ENCODE measurements at places on chromosomes 6 and 20. TPM values are rescaled to one million over a fixed set of nuclear protein-coding genes. Genes with fewer than 3 reads are reported as not detected.

DNA sequence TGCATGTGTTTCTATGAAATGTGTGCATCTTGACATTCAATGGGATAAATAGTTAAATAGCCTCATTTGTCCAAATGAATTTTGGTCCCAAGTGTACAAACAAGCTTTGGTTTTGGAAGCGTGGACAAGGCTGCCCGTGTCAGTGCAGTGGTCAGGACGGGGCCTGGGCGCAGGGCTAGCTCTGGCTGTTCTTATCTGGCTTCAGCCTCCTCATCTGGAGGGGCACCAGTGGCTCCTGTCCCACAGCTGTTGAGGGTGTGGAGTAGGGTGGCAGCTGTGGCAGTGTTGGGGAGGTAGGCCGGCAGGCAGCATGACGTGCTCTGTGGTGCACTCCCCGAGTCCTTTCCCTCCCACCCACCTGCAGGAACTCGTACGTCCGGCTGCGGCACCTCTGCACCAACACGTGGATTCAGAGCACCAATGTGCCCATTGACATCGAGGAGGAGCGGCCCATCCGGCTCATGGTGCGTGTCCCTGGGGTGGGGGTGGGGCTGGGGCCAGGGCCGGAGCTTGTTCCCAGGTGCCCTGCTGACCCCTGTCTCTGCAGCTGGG is 43.5 kb downstream of the ITPR3 start:
- no peak for DNase-seq

POM121L2 gene
- total RNA-seq: 5.1 TPM

CST2 gene
- not detected for total RNA-seq

UNC5CL gene
- 3.2 TPM for total RNA-seq

DNA sequence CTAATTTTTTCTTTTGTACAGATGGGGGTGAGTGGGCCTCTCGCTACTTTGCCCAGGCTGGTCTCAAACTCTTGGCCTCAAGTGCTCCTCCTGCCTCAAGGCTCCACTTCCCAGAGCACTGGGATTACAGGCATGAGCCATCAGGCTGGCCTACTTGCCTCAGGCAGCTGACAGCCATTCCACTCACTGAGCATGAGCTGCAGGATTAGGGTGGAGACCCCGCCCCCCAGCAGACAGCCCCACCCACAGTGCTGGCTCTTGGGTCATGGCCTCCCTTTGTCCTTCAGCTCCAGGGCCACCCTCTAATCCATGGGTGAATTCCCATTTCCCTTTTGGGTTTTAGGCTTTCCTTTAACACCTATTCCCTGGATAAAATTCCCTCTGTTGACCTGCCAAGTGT is 82.1 kb downstream of the BFSP1 start:
- no peak for DNase-seq

VARS2 gene
- 45.5 TPM for total RNA-seq

ZNF391 gene
- total RNA-seq: 11.8 TPM

GRCh38 chr6:4398791-4399190 is 263.4 kb upstream of the ECI2 start:
- DNase-seq: no peak

DNA sequence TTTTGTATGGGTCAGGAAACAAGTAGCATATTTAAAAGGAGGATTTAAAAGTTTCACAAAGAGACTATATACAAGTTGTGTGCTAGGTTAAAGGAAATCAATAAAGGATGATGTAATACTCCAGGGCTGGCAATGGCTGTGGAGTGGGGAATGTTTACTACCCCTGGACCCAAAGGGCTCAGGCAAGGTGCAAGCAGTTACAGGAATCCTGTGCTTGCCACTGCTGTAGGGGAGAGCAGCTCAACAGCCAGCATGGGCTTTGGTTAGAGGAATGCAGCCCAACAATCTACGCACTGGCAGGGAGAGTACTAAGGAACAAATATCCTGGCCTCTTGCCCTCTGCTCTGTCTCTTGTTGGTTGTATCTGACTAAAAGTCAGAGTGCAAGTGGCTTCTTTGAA is 1642.2 kb downstream of the KHDRBS2 start:
- DNase-seq: no peak

DNA sequence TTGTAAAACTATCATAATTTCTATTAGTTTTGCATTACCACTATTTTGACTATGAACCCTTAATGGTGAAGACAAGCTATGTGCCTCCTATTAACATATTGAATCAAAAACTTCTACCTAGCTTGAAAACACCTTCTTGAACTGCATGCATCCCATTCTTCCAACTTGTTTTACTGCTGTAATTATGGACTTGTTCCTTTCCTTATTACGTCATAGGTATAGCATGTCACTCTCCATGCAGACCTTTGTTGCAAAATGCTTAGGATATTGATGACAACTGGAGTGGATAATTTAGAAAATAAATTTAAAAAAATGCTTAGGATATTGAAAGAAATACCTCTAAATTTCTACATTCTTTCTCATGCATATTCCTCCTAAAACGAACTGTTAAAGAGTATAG is 219.3 kb downstream of the KCNQ5 start:
- DNase-seq: no peak

DNA sequence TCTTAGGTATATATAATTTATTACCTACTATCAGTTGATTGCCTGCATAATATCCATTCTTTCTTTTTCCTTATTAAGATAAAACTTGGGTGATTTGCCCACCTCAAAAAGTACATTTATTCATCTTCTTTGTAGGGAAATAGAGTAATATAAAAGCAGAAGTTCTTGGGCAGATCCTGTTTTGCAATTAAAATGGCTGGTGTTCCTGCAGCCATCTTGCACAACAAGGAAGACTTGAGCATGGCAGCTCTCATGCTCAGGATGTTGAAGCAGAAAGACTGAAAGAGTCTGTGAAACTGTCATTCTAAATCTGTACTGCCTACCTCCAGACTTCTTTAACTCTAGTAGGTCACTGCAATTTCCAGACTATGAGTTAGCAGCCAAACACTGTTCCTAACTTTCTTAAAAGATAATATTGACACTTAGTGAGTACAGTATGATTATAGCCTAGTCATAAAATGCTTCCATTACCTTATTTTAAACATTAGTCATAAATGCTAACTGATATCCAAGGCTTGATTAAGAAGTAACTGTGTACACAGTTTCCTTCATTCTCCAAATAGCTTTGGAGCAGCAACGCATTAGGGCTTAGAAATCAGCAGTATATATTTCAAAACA is 24.6 kb upstream of the HTR1B start:
- no peak for DNase-seq

- DNase-seq: no peak
Observed at GRCh38 chr20:32189123-32189410, 18.5 kb downstream of the PLAGL2 start.

DNA sequence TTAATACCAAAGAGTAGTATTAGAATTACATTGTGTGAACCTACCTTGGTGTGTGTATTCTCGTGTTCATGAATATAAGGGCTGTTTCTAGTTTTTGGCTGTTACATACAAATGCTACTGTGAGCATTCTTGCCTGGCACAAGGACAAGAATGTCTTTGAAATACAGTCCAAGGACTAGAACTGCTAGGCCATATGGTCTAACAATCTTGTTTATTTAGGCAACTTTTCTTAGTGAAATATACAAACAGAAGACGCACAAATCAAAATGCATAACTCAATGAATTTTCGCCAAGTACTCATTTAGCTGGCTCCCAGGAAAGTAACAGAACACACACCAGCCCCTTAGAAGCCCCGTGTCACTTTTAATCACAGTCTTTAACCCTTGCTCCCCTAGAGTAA is 28.5 kb downstream of the KDM1B start:
- DNase-seq: no peak

GRCh38 chr6:157023958-157024357 is 246.8 kb downstream of the ARID1B start:
- DNase-seq: peak; percentile 33

DNA sequence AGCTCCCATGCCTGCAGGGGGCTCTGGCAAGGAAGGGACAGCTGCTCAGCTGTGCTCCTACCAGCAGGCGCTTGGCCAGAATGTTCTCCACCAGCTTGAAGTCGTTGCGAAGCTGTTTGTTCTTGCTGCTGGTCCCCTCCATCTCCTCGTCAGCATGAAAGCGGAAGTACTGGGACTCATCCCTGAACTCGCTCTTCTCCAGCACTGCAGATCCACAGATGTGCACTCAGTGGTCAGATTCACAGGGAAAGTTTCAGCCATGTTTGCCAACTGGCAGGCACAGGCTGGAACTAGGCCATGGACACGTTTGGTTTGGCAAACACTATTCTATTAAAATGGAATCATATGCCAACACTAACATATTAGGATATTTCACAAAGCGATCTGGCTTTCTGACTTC is 167.9 kb downstream of the PREX1 start:
- no peak for DNase-seq

DNA sequence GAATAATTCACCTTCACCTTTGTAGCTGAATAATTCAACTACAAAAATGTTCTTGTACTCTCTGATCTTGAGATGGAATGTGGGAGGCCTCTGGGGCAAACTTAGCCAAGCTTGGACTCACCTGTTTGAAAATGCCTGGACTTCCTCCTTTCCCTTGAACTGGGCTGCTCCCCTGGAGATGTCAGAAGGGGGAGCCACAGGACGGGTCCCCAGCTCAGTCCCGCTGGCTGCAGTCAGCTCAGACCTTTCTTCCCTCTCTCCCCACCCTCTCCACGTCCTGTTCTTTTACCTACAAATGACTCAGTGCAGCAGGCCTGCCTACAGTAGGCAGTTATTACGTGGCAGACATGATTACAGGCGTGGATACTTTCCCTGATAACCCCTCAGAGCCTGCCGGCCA is 131.5 kb upstream of the RALGAPA2 start:
- no peak for DNase-seq

EBF4 gene
- total RNA-seq: 7.4 TPM

- no peak for DNase-seq
Observed at GRCh38 chr6:111556004-111556403, 49.7 kb downstream of the TRAF3IP2 start.

TEAD3 gene
- 17.8 TPM for total RNA-seq

DNA sequence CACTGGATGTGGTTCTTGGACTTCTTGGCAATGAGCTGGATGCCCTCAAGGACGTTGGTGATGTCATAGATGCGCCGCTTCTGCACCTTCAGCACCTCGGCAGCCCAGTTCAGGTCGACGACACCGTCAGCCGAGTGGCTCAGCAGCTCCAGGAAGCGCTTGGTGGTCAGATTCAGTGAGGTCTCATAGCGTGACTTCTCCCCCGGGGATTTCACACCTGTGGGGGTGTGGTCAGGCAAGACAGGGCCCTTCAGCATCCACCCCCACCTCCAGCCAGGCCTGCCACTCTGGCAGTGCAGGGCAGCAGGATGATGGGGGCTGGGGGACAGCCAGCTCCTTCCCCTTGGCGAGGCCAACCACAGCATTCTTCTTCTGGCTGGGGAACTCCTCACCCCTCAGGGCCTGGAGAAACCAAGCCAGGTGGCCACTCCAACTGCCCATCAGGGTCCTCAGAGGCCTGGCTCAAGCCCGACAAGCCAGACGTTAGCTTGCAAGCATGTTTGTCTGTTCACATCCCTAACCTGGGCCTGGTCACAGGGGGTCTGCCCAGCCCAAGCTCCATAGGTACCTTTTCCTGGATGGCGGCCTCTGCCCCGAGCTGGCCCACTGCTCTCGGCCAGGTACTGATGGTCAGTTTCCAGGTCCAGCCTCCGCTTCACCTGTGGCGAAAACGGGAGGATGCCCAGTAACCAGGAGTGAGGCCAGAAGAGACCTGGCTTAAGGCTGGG is 5.7 kb upstream of the NECAB3 start:
- DNase-seq: no peak

PLA2G7 gene
- 0.31 TPM for total RNA-seq

DNA sequence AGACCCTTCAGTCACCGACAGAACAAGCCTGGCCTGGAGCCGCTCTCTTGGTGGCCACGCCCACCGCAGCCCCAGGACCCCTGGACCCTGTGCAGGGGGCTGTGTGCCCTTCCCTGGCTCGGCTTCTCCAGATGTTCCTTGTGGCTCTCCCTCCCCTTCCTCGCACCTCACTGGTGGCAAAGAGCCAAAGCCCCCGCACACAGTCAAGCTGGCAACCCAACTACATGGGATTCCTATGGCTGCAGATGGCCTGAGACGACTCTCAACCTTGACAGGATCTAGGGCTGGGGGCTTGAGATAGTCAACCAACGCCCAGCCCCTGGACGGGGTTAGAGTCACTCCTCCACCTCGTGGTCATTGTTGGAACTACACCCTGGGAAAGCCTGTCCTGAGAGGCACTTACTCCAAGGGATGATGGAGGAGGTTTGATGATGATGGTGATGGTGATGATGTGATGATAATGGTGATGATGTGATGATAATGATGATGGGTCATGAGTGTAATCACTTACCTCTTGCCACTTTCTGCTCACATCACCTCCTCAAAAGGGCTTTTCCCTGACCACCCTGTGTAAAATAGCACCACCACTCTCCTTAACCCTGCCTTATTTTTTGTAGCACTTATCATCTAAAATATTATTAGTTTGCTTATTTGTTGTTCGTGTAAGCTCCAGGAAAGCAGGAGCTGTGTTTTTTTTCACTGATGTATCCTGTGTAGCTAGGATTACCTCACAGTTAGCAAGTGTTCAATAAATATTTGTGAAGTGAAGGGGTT is 278.4 kb downstream of the LRFN2 start:
- peak; percentile 88 for DNase-seq

- no peak for DNase-seq
Observed at GRCh38 chr20:8254911-8255582, 123.0 kb downstream of the PLCB1 start.

DNA sequence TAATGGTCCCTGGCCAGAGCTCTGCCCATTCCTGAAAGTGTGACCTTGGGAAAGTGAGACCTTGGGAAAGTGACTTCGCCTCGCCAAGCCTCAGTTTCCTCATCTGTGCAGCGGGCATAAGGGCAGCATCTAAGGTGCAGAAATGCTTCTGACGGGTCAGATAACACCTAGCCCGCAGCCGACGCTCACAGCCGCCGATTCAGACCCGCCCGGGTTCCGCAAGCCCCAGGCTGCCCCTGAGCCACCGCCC is 486 bp downstream of the FKBP1A start:
- DNase-seq: no peak

EYA4 gene
- 11.3 TPM for total RNA-seq

GRCh38 chr20:11436113-11436905 is 481.4 kb upstream of the BTBD3 start:
- DNase-seq: no peak

DNA sequence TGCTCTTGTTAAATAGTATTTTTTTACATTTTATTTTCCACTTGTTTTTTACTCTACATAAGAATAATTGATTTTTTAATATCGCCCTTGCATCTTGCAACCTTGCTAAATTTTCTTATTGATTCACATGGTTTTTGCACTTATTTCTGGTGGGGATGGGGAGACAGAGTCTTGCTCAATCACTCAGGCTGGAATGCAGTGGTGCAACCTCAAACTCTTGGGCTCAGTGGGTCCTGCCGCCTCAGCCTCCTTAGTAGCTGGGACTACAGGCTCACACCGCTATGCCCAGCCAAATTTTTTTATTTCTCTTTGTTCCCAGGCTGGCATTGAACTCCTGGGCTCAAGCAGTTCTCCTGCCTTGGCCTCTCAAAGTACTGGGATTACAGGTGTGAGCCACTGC is 30.3 kb downstream of the LIN28B start:
- DNase-seq: no peak

DNA sequence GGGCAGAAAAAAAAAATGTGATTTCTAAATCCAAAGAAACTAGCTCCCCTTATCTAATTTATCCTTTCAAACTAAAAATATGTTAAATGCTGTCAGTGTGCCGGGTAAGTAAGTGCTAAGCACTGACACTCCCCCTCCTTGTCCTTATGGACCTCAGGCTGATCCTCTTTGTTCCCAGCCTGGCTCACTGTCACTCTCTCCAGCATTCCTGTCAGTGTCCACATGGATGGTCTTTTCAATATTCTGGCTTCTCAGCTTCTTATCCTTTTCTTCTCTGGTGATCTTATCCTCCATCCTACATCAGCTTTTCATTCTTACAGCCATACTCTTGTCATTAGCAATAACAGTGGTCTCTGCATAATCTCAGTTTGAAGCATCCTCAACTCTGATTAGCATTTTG is 55.0 kb downstream of the BCKDHB start:
- no peak for DNase-seq

RAET1L gene
- total RNA-seq: 0.43 TPM

All from testis (tissue), 5 donors.